HFFc6 (cell line): ENCODE measurements at places on chromosomes 16 and 17.

GRCh38 chr16:50961952-50962351, 189.1 kb downstream of the SALL1 start:
- no peak for DNase-seq

DNA sequence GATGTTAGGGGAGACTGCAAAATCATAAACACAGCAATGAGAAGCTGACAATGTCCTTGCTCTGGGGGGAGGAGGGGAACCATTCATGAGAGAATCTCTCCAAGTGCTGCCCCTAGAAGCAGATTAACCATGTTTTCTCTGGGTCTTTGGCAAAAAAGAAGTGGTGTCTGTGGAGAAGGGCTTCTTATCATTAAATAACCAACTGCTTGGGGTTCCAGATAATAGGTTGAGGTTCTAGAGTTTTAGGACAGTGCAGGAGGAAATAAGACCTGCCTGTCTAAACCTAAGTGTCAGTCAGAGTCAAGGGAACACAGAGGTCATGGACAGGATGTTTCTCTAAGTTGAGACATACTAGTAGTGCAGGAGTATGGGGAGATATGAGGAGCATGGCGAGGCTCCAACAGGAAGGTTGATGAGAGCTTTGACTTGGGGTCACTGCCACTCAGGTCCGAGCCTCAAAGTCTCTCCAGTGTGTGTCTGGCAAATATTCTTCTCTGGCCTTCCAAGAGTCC, 5.1 kb upstream of the ANKS4B start:
- no peak for DNase-seq

DNA sequence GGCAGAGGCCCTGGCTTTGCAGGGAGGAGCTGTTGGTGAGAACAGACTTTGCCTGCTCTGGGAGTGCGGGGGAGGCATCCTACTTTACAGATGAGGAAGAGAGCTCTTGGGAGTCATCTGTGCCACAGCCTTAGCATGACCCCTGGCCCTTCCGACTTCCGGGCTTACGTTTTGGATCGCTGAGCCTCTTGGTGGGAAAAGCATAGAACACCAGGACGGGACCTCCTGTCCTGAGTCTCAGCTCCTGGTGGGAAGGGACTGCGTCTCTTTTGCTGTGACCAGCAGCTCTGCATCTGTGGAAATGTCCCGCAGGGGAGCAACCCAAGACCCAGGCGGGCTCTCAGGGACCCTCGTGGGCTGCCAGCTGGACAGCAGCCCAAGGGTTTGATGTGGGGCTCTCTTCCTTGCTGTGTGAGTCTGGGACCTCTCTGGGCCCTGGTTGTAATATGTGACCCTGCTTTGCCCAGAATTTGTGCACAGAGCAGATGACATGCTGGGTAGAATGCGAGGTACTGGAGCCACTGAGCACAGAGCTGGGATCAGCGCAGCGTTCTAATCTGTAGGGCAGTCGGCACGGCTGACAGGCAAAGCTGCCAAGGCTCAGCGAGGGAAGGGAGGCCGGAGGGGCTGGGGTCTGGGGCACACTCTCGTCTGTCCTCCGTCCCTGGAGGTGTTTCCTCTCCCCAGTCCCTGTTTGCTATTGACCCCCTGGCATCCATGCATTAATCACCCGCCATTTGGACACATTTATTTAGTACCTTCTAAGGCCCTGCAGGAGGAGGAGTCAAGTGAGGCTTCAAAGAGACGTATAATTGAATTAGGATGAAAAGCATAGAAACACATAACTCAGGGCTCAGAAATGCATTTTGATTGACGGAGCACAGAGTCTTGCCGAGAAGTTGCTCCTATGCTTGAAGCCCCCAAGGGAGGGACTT, 64.0 kb downstream of the NT5M start:
- DNase-seq: no peak

DNA sequence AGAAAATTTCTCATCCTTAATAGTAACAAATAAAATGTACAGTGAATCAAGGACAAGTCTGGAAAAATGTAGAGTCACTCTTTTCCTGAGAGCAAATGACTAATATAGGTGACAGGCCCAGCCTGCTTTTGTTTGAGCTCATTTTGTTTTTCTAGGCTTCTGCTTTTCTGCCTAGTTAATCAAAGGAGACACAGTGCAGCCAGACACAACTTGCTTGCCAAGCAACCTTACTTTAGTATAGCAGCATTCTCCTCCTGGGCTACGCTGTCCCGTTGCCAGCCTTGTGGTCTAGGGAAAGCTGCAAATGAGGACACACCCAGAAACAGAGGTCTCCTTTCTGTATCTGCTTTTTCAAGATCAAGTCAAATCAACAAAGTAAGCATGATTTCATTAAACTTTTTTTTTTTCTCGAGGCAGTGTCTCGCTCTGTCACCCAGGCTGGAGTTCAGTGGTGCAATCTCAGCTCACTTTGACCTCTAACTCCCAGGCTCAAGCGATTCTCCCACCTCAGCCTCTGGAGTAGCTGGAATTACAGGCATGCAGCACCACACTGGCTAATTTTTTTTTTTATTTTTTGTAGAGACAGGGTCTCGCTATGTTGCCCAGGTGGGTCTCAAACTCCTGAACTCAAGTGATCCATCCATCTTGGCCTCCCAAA, 17.2 kb downstream of the GINS3 start:
- DNase-seq: peak; percentile 28

- no peak for DNase-seq
Observed at GRCh38 chr17:67132366-67132765, 88.0 kb downstream of the CACNG1 start.

- no peak for DNase-seq
Observed at GRCh38 chr17:75344666-75345065, 55.4 kb upstream of the SLC25A19 start.

- no peak for DNase-seq
Observed at GRCh38 chr16:50862818-50863643, 121.1 kb downstream of the CYLD start.

GRCh38 chr17:6461792-6462524, 17.7 kb downstream of the PIMREG start:
- no peak for DNase-seq

DNA sequence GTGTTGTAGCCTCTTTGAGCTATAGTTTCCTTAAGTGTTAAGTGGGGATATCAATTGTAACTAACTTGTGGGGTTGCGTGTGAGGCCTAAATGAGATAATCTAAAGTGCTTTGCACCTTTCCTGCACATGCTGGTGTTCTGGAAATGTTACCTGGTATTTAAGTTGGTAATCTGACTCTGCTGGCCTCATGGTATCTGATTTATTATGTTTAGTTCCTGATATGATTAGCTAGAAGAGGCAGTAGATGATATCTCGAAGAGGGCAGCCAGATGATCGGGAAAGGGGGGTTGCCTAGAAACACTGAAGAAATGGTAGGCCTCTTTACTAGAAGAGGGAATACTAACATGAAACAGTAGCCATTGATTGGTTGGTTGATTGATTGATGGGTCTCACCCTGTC, 65.4 kb upstream of the CLEC18A start:
- DNase-seq: no peak

DNA sequence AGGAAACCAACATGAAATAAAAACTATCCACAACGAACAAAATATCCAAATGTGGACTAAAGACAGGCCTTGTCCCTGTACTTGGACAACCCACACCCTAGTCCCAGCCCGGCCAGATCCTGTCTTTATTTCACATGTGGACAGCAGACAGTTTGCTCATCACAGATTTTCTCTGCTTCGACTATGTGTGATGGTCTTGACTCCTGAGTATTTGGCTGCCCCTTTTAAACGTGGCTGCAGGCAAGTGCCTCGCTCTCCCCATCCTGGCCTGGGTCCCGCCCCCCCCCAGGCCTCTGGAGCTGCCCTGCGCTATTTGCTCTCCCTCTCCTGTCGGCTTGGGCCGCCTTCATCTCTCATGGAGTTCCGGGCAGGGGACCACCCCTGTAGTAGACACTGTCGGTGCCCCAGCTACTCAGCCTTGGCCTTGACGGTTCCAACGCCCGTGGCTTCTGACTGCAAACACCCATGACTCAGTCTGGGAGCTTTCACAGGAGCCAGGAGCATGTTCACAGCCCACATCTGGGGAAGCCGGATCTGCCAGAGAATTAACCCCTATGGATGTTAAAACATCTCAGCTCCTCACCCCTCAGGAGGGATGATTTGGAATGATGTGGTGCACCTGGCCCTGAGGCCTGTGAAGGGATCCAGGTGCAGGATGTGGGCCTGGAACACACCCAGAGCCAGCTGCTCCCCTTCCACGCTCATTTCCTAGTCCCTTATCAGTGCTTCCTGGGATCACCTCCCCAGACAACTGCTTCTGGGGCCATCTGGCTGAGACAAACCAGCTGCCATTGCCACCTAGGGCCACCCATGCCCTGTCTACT, 229.7 kb upstream of the RPL38 start:
- no peak for DNase-seq

GRCh38 chr16:31696968-31697743, 169.5 kb downstream of the AHSP start:
- DNase-seq: peak; percentile 43

- DNase-seq: peak; percentile 90
Observed at GRCh38 chr17:37752482-37752881, 7.6 kb upstream of the HNF1B start.

GRCh38 chr16:11010575-11011221, 66.3 kb downstream of the CLEC16A start:
- no peak for DNase-seq

DNA sequence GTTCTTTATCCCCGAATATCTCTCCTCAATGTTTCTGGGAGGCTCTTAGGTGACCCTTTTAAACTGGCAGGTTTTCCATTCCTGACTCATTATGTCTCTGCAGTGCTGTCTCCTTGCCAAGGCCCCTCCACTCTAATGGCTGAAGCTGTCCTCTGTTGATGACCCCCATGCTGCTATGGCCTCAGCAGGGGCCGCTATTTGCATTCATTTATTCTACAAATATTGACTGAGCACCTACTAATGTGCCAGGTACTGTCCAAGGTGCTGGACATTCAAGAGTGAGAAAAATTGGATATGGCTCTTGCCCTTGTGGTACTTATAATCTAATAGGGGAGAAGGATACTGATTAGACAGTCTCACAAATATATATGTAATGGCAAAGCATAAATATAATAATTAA, 55.4 kb downstream of the GP2 start:
- DNase-seq: no peak

GRCh38 chr17:34755981-34756636, 176.7 kb downstream of the TMEM132E start:
- no peak for DNase-seq

DNA sequence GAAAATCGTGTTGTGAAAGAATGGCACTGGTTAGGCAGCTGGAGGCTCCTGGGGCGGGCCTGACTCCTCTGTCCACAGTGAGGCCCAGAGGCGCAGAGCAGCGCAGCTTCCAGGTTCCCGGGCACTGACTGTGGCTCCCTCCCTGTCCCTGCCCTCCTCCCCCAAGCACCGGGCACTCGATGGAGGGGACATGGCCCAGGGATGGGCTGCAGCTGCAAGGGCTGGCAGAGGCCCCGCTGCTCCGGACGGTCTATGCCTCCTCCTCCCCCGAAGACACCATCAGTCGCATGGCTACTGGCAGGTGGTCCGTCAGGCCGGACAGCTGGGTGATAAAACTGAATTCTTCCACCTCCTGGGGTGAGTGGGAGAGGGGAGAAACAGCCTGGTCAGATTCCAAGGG, 50.1 kb downstream of the PRMT7 start:
- DNase-seq: no peak

- no peak for DNase-seq
Observed at GRCh38 chr17:19785854-19786253, 37.8 kb upstream of the ALDH3A1 start.

GRCh38 chr16:50360779-50361178, 8.0 kb downstream of the BRD7 start:
- no peak for DNase-seq

DNA sequence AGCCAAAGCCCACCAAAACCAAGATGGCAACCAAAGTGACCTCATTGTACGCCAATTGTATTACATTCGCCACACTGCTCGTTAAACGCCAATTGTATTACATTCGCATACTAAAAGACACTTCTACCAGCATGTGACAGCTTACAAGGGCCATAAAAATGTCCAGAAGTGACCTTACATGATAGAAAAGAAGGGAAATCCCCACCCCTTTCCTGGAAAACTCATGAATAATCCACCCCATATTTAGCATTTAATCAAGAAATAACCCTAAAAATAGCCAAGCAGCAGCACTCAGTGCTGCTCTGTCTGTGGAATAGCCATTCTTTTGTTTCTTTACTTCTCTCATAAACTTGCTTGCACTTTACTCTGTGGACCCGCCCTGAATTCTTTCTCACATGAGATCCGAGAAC, 25.7 kb downstream of the PSMD7 start:
- no peak for DNase-seq

GRCh38 chr16:30787613-30788378, 791 bp upstream of the ZNF629 start:
- no peak for DNase-seq

GRCh38 chr16:19287241-19287640, 1.7 kb downstream of the CLEC19A start:
- DNase-seq: no peak
